ENCODE measurements at places on chromosomes 5 and 9.

GRCh38 chr5:74164725-74165235, 475.7 kb downstream of the ENC1 start:
- DNase-seq: peak; percentile 89

- no peak for DNase-seq
Measured at GRCh38 chr5:179397516-179397915, 52.3 kb upstream of the ADAMTS2 start.

- no peak for DNase-seq
Measured at GRCh38 chr5:110854200-110854599, 115.4 kb downstream of the SLC25A46 start.

DNA sequence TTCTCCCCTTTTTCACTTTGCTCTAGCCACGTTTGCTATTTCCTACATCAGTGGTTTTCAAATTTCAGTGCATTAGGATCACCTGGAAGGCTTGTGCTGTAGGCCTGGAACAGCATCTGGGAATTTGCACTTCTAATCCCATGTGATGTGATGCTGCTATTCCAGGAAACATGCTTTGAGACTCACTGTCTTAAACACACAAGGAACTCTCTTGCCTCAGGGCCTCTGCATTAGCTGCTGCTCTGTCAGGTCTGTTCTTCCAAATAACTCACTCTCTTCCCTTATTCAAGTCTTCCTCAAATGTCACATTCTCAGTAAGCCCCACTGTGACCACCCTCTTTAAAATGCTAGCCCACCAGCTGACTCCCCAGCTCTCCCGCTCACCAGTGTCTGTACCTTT, 204.0 kb downstream of the DNAH5 start:
- DNase-seq: no peak

DNA sequence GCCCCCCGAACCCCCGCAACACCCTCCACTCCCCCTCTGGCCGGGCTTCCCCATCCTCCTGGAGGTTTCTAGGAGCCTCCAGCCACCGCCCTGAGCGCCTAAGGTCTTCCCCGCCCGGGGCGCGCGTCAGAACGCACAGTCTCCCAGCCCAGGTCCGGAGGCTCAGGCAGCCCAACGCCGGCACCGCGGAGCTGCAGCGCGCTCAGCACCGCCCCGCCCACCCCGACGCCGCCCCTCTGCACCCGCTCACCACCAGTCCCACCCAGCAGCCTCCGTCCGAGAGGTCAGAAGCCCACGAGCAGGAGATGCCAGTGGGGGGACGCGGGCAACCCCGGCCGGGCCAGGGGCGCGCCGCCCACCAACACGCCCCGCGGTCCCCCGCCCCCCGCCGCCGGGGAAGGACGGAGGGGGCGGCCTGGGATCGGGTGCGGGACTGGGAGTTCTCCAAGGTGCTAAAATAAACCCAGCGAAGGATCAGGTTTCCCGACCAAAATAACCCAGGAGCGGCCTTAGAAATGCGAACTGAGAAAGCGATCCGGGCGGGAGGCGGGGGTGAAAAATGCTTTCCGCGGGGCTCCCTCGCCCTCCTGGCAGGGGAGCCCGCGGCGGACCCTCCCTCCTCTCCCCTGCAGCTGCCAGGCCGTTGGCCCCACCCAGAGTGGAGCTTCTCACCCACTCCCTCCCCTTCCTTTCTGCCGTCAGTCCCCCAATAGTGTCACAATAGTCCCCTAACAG, 6.5 kb upstream of the FAM78A start:
- DNase-seq: no peak

- no peak for DNase-seq
Measured at GRCh38 chr9:75967556-75967955, 77.1 kb downstream of the PCSK5 start.

DNA sequence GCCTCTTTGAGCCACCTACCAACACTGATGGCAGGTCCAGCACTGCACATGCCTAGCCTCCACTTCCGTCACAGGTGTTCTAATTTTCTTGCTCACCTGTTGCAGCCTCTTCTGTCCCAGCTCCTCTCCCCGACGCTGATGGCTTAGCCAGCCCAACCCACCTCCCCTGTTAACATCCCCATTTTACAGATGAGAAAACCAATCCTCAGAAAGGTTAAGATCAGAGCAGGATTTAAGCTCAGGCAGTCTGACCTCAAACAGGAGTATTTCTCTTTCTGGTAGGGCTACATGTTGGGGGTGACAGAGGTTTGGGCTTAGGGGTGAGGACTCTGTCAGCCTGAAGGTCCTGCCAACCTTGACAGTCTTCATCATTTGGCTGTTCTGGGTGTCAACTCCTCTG, 74.5 kb upstream of the PITX1 start:
- DNase-seq: no peak

DNA sequence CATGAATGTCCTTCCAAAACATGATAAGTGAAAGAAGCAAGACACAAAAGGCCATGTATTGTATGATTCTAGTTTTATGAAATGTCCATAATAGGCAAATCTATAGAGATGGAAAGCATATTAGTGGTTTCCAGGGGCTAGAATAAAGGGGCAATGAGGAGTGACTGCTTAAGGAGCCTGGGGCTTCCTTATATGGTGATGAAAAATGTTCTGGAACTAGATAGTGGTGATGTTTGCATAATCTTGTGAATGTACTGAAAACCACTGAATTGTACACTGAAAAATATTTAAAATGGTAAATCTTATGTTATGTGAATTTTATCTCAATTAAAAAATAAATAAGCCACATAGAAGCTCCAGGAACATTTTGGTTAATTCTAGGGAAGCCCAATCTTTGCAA, 144.4 kb upstream of the ANKRD55 start:
- no peak for DNase-seq

GRCh38 chr5:151745071-151745705, 13.2 kb downstream of the ATOX1 start:
- DNase-seq: no peak

GRCh38 chr9:27784847-27785713, 211.8 kb upstream of the C9orf72 start:
- no peak for DNase-seq

DNA sequence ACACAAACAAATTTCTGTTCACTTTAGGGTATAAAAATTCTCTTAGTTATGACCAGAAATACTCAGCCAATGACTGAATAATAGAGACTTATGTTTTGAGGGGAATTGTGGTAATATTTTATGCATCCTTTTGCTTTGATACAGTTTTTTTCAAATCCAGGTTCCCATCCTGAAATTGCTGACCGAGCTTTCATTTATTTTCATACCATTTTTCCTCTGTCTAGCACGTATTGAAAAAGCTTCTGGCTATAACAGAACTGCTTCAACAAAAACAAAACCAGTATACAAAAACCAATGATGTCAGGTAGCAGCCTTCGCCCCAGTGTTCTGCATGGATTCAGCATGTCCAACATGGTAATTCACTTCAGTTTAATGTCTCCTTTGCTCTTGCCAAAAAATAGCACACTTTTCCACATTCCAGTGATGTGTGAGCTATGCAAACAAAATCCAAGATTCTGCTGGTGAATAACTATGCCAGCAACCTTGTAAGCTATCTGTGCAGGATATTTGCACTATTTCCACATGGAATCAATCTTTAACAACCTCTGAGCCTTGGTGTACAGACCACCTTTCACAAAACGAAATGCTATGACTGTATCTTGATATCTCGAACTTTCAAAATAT, 22.0 kb downstream of the CCNH start:
- no peak for DNase-seq

GRCh38 chr5:122462486-122462885, 150.4 kb downstream of the SNCAIP start:
- DNase-seq: no peak

DNA sequence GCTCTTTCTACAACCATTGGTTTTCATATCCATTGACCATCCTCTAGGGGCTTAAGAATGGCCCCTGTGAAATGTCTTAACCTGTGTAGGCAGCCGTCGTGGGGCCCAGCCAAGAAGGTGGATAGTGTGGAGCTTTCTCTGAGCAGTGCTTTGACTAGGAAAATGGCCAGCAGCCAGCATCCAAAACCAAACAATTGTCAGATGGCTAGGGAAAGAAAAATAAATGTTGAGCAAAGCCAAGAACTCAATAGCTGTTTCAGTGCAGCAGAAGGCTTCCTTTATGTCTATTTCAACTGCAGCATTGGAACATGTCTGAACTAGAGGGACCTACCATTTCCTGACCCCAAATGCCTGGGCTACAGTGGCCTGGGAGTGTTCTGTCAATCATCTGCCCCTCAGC, 374.9 kb downstream of the TLE4 start:
- no peak for DNase-seq

GRCh38 chr5:135379046-135379654, 19.9 kb downstream of the MACROH2A1 start:
- DNase-seq: no peak

DNA sequence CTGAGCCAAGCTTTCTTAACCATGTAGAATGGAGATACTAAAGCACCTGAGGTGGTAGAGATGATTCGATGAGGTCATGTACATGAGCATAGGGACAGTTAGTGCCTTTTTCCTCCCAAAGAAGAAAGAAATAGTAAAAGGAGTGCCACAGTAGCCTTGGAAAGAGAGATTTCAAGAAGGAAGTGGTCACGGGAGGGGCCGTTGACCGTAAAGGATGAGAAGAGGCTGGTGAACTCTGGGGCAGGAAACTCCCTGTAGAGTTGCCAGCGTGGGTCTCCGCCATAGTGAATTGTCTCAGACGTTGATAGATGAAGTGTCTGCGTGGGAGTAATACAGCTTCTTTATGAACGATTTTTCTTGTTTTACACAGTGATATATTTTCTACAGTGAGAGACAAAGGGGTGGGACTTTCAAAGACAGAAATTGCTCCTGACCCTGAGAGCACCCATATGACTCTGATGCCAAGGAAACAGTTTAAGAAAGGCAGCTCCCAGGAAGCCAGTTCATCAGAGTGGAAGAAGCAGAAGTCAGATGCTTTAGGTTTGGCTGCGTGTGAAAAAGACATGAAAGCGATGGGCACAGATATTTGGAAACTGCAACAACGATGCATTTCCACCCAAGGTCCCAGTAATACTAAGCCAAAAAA, 41.3 kb downstream of the UGCG start:
- DNase-seq: no peak

DNA sequence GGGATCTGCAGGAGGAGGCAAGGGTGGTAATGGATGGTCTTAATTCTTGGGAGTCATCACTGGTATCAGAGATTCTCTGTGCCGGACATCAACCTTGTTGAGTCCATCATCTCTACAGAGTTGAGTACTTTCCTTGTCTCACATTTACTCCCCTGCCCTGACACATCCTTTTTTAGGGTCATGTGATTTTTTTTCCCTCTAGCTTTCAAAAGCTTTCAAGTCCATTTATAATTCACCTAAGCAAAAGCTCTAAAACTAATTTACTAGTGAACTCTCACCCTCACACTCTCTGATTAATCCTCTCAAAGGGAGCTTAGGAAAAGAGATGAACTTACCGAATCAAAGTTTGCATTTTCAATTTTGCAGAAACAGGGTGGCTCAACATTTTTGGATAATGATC, 192.9 kb downstream of the TARS1 start:
- no peak for DNase-seq

DNA sequence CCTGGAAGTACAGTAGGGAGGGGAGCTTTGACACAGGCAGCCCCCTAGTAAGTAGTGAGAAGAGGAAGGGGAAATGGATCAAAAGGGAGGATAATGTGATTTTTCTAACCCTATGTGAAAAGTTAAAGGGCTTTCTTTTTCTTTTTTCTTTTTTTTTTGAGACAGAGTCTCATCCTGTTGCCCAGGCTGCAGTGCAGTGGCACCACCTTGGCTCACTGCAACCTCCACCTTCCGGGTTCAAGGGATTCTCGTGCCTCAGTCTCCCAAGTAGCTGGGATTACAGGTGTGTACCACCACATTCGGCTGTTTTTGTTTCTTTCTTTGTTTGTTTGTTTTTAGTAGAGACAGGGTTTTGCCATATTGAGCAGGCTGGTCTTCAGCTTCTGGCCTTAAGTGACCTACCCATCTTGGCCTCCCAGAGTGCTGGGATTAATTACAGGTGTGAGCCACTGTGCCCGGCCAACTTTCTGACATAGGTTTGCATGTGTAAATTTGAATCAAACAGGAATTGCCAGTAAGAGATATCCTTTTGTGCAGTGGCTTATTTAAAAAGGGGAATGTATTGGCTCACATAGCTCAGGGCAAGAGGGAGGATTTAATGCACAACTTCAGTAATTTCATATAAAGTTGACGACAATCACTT, 13.4 kb upstream of the PRDM6 start:
- DNase-seq: no peak

GRCh38 chr5:16600397-16600796, 16.4 kb downstream of the RETREG1 start:
- DNase-seq: no peak

DNA sequence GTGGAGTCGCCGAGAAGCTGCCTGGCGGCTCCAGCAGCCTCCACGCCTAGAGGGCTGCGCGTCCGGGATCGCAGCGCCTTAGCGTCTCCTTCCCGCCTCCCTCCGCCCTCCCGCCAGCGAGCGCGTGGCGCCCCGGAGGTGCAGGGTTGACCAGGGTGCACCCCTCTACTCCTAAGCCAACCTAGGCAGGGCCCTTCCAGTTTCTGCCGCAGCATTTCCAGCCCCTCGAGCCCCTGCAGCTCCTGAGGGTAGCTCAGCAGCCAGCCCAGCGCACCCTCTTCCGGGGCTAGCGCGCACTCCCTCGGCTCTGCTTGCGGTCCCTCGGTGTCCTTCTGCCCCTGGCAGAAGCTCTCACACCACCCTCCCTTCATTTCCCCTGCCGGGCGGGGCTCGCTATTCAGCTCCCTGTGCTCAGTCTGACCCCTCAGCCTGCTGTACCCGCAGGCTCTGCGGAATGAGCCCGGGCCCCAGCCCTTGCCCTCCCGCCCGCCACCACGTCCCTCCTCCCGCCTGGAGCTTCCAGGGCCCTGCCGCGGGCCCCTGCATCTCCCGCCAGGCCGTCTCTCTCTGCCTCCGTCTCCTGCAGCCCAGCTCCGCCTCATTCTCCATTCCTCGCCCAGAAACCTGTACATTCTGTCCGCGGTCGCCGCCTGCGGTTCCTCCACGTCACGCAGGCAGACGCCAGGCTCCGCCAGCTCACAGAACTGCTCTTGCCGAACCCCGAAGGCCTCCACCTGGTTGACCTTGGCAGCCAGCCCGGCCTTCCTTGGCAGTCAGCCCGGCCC, 61.8 kb downstream of the SPATA31C2 start:
- peak; percentile 54 for DNase-seq

DNA sequence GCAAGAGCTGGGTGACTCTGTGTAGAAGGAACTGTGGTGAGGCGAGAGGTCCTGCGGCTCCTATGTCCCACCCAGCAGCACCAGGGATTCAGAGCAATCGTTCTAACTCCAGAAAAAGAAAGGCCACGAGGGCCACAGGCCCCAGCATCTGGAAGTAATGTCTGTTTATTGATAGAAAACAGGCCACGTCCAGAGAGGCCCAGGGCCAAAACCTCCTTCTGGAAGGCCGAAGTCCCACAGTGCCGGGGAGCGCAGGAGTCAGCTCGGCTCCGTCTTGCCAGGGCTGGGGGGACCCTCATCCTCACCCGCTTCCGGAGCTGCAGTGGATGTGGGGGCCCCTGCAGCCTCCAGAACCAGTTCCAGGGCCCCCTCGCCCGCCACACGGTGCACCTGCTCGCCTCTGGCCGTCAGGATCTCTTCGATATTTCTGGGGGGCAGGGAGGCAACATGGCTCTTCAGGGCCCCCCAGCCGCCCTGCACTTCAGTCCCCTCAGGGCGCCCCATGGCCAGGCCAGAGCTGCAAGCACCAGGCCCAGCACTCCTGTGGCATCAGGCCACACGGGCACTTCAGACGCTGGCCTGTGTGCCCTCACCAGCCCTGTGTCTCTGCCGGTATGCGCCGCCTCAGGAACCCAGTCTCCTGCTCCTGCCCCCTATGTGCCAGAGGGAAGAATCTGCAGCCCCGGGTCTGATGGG, 1.6 kb downstream of the DNLZ start:
- no peak for DNase-seq
